ENCODE measurements at places on chromosomes 7 and 10. TPM values are rescaled to one million over a fixed set of nuclear protein-coding genes. Genes with fewer than 3 reads are reported as not detected.

GRCh38 chr10:101228966-101229265 lies 347 bp downstream of the LBX1 start:
- no peak for DNase-seq

DNA sequence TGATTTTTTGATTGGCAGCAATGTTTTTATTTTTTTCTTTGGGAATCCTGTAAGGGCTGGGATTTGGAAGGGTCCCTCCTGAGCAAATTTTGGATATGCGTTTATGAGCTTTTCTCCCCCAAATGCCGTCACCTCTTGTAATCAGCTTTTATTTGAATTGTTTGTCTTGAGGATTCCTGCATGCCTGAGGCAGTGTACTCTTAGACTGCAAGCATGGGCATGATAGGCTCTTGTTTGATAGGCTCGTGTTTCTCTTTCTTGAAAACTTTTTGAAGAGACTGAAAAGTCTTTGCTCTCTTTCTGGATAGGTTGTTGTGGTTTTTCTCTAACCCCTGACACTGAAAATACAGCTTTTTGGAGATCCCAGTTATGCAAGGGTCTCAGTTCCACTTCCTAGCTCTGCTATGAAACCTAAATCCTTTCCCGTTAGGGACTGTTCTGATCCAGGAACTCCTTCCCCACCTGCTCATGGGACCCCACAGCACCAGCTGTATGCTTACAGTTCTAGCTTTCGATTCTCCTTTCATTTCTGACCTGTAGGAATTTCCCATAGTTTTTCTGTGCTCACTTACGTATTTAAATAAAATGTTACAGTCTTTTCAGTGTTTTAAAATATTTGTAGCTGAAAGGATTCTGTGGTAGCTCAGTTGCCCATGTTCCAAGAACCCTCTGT lies 17.2 kb downstream of the TSPAN13 start:
- DNase-seq, result no peak

GRCh38 chr10:65952086-65952485 lies 973.8 kb upstream of the LRRTM3 start:
- no peak for DNase-seq

DNA sequence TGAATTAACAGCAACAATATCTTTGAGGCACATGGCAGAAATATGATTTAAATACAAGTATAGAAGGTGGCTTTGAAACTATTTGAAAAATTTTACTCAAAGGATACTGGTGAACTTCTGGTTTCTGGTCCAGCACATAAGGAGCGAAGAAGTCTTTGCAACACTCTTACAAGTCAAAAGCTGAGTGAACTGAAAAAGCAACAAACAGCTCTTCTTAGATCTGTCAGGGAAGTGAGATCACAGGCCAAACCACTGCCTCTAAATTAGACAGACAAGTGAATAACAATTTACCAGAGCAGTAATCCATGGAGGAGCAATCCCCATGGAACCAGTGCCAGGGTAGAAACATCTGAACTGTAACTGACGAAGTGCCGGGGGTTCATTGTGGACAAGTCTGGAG lies 9.6 kb upstream of the VWC2 start:
- no peak for DNase-seq

GRCh38 chr7:71470326-71470725 lies 338.4 kb downstream of the GALNT17 start:
- DNase-seq, result no peak

GRCh38 chr7:74218343-74218698 lies 8.5 kb downstream of the LAT2 start:
- DNase-seq, result no peak

DNA sequence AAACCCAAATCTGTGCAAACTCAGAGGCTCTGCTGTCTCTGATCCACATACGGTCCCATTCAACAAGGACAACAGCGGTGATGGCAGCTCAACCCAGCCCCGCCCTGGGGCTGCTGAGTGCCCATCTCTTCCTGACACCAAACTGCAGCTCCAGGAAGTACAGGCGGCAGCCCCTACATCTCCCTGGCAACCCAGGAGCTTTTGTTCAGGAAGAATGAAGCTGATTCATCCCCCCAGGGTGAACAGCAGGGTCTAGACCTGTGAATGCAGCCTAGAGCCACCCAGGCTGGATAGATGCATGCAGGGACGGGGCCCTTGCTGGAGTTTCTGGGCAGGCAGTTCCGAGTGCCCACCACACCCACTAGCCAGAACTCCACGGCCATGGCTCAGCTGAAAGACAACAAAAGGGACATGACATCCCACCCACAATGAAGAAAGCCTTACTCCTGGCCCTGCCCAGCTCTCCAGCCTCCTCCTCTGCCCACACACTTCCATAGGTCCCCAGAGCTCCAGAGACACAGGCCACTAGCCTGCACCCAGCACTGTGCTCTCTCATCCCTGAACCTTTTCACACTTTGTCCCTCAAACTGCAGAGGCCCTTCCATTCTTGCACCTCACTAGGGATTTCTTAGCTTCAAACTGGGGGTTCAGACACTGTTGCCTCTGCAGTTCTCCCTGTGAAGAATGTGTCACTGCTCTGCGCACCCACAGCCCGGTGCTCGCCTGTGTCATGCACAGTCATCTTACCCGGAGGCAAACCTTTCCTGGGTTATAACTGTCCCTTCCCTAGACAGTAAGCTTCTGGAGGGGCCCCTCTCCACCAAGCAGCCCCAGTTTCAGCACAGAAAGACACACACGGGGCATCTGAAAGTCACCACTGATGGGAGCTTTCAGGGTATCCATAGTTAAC lies 99.1 kb downstream of the GRID1 start:
- DNase-seq, result no peak

GRCh38 chr10:74063256-74063655 lies 65.3 kb downstream of the VCL start:
- no peak for DNase-seq

GRCh38 chr7:3956949-3957348 lies 655.9 kb downstream of the SDK1 start:
- DNase-seq, result no peak

DNA sequence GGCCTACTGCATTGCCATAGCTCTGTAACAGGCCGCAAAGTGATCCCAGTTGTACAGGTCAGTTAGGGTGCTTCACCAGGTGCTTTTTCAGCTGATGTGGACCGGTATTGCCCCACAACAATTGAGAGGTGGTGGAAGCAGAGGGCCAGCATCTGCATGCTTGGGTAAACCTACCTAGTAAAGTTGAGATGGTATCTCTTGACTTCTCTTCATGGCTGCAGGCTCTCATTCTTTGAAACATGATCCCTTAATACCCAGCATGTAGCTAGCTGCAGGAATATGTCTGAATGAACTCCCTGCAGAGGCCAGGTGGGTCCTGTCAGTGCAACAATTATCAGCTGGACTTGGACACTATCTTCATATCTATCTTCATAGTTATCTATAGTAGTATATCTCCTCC lies 60.7 kb upstream of the CCDC6 start:
- DNase-seq, result no peak

DNA sequence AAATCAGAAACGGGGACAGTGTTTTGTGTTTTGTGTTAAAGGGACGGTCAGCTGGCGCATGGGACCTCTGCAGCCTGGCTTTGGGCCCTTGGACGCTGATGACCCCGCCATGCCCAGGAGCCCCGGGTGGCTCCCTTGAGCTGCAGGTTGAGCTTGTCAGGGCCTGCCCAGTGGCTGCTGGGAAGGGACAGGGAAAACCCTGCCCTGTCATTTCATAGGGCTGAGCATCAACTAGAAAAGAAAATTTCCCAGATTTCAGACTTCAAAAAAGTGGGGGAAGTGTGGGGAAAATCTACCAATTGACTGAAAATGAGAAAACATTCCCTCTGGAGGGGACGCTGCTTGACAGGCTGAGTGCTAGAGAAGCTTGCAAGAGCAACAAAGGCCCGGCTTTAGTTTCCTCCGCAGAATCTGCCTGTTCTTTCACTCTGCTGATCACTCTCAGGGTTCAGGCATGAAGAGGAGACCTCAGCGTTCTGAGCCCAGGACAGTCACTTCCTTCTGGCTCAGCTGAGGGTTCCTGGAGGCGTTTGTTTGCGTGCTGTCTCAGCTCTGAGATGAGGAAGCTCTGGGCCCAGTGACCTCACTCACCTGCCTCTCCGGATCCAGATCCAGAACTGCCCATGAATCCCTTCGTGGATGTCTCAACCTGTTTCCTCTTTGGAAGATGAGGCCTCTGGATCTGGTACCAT lies 18.6 kb upstream of the DNAJB6 start:
- DNase-seq, result no peak

DNA sequence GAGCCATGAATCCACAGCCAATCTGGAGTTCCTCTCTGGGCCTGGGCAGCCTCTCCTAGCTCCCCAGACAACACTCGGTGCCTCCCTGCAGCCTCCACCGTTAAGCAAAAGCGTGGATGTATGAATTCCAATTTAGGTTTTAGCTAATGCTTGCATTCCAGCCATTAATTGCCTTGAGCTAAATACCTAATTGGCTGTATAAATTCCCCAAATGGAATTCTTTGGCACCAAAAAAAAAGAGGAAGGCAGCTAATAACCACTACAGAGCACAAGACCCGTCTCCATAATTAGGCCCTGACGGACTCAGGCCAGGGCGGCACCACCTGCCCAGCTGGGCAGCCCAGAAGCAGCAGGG lies 140.5 kb downstream of the PTPRN2 start:
- DNase-seq, result no peak

DNA sequence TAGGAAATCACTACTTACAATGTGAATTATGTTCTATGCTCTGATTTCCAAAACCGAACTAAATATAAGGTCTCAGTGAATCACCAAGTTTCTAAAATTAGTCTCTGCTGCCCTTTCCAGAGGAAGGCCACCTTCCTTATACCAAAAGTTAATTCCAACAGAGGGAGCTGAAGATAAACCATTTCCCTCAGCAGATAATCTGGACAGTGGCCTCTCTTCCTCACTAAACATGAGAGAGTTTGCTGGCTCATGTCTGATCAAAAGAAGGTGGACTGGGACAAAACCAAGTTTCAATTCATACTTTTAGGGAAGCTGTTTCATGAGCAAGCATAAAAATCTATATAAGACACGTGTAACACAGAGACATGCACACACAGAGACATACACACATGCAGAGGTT lies 6.4 kb downstream of the FEZF1 start:
- DNase-seq, result no peak

- DNase-seq, result no peak
Observed at GRCh38 chr10:109762555-109762954, 160.8 kb downstream of the XPNPEP1 start.

GRCh38 chr7:30348083-30348560 lies 63.7 kb downstream of the ZNRF2 start:
- DNase-seq, result peak; percentile 96

- no peak for DNase-seq
Observed at GRCh38 chr10:71250405-71250804, 38.0 kb downstream of the UNC5B start.

DNA sequence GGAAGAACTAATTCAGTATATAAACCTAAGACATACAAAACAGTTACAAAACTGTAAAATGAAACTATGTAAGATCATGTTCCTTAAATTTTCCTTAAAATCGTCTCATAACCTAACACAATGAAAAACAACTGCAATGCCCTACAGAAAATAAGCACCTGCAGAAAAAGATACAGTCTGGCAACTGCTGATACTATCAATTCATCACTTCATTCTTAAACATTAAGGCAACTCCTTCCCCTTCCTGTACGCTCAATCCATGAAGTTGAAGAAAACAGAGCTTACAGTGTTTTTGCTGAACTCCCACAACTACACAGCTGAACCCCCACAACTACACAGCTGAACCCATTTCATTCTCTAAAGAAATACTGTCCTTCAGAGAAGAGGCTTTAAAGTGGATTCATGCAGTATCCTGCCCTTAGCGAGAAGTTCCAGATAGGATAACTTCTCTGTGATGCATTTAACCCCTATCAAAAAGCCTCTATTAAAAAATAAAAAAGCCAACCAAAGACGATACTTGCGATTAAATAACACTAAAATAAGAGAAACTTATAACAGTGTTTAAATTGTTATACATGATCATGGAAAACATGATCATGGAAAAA lies 50.0 kb downstream of the JMJD1C start:
- no peak for DNase-seq

DNA sequence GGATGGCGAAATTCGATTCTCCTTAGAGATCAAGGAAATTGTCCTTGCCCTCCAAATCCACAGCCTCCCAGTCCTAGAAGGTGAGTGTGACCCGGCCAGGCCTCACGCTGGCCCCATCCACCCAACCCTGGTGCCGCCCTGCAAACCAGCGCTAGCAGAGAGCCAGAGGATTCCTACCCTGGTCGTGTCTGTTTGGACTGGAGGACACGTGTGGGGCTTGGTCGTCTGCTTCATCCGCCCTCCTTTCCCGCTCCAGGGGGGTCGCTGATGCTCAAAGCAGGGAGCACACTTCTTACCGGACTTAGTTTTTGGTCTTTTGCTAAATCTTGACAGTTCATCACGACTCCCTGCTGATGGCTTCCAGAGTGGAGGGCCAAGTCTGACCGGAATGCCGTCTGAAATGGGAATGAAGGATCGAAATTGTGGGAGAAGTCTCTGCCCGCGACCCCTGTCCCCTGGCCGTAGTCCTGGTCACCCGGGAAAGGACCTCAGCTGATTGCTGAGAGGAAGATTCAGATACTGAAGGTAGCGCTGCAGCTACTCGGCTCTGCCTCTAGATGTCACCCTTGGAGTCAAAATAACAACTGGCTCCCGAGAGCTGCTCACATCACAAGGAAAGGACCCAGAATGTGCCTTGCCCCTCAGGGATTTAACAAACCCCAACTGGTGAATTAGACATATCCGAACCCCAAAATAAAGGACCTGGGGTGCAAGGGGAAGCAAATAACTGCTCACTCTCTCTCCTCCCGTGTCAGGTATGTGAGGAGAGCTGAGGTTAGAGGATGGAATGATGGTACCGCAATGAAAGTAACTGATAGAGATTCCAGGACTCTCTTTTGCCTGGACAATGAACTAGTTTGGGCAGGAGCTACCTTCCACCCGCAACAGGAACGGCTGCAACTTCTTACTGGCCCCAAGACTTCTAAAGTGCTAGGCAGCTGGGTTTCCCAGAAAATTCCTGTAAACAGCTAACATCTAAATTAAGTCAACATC lies 23.5 kb upstream of the ORC5 start:
- DNase-seq, result no peak

DNA sequence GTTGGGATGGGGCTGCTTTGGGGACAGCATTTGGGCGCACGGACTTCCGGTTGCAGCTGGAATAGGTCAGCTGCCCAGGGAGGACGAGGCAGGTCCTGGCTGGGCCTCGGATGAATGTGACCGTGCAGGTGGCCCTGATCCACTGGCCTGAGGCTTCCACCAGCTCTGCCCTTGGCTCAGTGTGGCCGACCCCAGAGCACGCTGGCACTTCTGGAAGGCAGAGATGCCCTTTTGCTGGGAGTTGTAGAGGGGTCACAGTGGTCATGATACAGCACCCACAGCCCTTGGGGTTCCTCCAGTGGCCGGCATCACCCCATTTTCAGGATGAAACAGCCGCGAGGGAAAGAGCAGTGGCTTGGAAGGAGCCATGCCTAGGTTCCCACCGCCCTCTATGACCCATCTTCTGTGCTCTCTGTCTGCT lies 19.0 kb downstream of the ADCY1 start:
- DNase-seq, result no peak

The EIF5AL1 gene
- total RNA-seq, result 0.43 TPM

The PAPOLB gene
- not detected for total RNA-seq

The AKR1C4 gene
- not detected for total RNA-seq

The FZD1 gene
- total RNA-seq, result 5.9 TPM

The PWWP2B gene
- 11.0 TPM for total RNA-seq

The ATOH7 gene
- total RNA-seq, result 0.58 TPM

The VPS50 gene
- total RNA-seq, result 16.2 TPM

The ST8SIA6 gene
- 0.23 TPM for total RNA-seq

Data from epithelial cell of proximal tubule (primary cell).